Karpas-422 (cell line): ENCODE measurements at places on chromosomes 3 and 15.

GRCh38 chr3:123692671-123693070, 107.8 kb upstream of the HACD2 start:
- DNase-seq: no peak

DNA sequence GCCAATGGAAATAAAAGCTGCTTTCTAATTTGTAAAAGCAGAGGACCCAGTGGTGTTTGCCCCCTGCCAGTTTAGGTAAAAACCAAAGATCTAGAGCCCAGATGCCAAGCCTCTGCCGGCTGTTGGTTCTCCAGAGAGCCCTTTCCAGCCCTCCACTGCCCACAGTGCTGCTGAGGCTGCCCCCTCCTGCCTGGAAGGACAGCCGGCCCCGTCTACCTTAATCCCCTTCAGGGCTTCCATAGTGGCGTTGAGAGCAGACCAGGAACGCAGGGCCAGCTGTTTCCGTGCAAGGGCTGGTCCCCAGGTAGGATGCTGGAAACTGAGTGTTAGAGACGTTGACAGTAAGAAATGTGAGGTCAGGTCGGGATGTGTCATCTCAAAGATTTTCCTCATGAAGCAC, 6.9 kb downstream of the ST8SIA2 start:
- DNase-seq: no peak

GRCh38 chr15:39151545-39151944, 429.3 kb upstream of the THBS1 start:
- DNase-seq: no peak

DNA sequence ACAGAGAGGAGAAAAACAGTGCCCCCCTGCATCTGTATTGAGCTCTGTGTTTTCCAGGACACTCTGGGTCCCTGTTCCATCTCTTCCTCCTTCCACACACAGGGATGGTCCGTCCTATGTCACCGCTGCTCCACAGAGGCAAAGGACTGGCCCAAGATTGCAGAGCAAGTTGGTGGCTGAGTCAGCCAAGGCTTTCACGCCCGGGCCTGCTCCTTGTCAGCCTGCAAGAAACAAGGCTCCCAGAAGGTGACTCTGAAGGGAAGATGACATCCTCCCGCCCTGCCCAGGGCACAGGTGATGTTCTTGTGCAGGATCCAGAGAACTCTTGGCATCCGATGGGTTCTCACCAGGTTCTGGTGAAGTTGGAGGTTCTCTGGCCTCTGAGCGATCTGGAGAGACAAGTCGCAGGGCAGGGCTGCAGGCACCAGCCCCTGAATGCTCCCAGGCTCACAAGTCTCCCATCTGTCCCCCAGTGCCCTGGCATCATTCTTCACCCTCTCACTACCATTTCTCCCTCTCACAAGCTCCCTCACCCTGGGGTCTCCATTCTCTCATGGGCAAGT, 138.6 kb downstream of the MEGF11 start:
- no peak for DNase-seq

- no peak for DNase-seq
Measured at GRCh38 chr3:43618142-43618541, 3.7 kb downstream of the ANO10 start.

GRCh38 chr15:76196269-76197231, 114.7 kb downstream of the ETFA start:
- DNase-seq: no peak

DNA sequence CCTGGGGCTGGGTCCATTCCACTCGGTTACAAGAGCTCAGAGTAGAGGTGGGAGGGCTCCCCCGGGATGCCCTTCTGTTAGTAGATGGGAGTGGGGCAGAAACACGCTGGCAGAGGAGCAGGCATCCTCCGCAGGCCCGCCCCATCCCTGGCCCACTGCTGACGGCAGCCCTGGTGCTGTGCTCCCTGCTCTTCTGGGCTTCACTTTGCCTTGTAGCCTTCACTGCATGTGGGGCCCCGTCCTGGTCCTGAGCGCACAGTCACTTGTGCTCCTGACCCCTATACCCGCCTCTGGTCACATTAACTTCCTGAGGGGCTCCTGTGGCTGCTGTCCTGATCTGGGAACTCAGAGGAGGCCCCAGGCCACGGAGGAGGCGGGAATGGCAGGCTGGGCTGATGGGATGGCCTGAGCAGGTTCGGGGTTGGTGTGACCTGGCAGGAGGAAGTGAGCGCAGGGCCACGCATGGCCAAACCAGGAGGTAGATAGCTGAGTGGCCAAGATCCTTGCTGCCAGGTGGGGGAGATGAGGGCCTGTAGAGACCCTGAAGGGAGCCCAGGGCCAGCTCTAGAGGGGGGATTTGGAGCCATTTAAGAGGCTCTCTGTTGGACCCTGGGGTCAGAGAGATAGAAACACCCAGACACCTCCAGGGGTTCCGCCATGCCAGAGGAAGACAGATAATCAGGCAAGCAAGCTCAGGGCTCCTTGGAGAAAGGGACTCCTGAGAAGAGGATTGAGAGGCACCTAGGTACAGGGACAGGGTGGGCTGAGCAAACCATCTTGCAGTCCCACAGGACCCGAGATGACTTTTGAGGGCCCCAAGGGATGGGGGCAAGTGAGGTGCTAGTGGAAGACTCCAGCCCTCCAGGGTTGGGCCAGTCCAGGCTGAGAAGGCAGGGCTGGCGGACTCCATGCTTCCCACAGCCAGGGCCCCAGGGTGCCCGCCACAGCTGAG, 92.2 kb upstream of the PRR23E start:
- DNase-seq: no peak

DNA sequence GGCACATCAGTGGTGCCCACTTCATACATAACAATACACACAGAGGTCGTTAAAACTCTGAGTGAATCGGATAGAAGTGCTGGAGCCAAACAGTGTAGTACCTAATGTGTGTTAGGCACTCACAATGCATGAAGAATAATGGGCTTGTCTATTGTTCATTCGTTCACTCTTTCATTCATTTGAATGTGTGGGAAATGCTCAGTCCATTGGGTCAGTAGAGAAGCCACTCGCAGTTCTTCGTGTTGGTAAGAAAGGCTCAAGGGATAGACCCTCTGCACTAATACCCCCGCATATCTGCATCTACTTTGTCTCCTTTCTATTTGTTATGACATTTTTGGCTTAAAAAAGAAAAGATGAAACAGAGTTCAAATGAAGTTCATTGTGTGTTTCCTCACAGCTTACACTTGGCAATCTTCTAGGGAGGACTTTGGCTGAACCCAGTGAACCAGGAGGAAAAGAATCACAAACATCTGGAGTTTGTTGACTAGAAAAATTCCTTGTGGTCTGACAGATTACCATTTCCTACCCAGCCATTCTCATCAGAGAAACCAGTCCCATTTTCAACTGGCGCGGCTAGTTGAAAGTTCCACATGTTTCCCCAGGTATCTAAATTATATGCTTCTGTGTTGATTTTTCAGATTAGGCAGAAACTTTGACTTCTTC, 32.8 kb upstream of the MFSD1 start:
- no peak for DNase-seq

GRCh38 chr3:38009807-38010591, 19.4 kb downstream of the VILL start:
- no peak for DNase-seq

DNA sequence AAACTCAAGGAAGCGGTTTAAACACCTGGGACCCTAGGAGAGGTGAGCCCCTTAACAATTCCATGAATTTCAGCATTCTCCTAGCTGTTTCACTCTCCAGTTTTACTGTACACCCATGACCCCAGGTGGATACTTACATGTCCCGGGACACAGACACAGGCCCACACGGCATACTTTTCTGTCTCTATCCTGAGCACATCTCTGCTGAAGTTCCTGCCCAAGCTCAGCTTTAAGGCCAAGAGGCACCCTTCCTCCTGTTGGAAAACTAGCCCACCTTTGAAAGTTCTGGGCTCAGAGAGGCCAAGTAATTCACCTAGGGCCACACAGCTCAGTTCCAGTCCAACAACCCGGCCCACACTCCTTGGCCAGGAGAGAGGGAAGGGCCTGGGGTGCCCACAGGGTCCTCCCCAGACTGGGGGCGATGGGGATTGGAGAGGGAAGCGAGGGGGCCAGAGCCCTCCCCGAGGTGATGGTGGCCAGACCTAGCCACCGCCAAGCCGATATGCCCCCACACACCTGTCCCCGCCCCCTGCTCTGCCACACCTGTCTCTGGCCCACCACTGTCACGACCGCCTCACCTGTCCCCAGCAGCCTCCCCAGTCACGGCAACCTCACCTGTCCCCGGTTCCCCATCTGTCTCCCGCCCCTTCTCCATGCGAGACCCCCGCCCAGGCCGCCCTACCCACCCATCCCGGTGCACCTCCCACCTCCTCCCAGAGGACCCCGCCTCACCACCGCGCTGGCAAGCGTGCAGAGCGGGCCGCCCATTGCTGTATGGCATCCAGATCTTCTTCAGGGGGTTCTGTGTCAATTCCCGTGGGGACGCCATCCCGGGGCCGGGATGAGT, 431 bp downstream of the PFKFB4 start:
- no peak for DNase-seq

DNA sequence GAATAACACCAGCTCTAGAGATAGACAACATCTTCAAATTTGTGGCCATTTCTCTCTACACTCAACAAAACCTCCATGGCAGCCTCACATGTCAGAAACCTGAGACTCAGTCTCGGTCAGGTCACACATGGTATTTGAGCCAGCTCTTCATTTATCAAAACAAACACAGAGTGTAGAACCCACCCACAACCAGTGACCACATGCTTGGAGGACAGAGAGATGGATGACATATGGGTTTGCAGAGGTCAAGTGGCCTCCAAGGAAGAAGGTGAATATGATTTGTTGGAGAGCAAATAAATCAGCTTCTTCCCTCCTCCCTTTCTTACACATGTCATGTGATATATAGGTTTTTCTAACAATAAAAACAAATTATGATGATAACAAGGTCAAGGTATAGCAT, 278.1 kb upstream of the LRTM1 start:
- DNase-seq: no peak

DNA sequence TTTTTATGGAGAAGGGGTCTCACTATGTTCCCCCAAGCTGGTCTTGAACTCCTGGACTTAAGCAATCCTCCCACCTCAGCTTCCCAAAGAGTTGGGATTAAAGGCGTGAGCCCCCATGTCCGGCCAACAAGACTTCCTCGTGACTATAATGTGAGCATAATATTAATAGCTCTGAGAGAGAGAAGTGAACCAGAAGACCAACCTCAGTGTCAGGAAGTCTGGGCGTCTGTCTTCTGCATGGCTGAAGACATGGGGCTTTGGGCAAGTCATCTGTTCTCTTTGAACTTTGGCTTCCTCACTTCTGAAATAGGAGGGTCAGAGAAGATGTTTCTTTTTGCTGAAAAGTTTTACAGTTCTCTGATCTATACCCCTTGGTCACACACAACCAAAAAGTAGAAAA, 92.1 kb downstream of the SLC49A4 start:
- DNase-seq: no peak

DNA sequence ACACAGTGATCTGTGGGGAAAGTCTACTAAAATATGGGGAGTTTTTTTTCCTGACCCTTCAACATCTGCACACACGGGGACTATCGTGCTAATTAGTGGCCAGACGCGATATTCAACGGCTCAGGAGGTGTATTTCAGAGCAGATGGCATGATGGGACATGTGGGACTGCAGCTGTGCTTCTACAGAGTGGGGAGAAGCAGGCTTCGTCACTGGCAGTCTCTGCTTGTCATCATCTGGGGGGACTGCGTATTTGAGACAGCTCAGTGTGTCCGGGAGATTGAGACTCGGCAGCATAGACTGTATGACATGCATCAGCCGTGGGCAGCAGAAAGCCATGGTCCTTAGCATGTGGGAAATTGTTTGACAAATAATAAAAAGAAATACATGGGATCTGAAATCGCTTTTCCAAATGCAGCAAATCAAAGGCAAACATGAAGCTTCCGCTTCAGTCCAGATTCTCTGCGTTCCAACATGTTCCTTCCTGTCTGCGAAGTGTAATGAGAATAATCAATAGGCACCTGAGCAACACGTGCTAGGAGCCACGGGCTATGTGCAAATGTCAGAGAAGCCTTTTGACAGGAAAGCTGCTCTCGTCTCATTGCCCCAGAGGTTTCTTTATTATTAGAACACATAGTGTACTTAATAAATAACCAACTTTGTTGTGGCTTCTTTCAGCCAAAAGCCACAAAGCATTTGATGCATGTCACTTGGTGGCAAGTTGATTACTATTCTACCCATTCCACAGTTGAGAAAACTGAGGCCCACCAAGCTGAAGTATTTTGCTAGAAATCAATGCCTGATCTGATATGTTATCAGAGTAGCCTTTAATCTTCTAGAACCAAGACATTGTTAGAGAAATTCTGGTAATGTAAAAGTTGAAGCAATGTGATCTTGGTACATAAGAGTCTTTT, 276.3 kb downstream of the RYR3 start:
- no peak for DNase-seq

- DNase-seq: no peak
Measured at GRCh38 chr3:9167222-9167621, 82.2 kb downstream of the SRGAP3 start.

- DNase-seq: no peak
Measured at GRCh38 chr3:149018247-149018646, 26.9 kb downstream of the GYG1 start.

GRCh38 chr3:95655363-95655986, 1158.9 kb upstream of the EPHA6 start:
- no peak for DNase-seq

DNA sequence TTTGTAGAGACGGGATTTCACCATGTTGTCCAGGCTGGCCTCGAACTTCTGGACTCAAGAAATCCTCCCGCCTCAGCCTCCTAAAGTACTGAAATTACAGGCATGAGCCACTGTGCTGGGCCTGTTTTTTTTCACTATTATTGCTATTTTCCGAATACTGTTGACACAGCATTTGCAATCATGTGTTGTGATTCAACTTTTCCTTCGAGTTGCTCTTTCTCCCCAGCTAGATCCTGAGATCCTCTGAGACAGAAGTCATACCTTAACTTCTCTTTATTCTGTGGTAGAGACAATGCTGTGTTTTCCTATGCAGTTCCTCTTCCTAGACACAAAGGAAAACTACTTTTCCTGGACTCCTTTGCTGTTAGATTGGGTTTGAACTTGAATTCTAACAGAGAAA, 46.4 kb upstream of the USP3 start:
- DNase-seq: no peak

DNA sequence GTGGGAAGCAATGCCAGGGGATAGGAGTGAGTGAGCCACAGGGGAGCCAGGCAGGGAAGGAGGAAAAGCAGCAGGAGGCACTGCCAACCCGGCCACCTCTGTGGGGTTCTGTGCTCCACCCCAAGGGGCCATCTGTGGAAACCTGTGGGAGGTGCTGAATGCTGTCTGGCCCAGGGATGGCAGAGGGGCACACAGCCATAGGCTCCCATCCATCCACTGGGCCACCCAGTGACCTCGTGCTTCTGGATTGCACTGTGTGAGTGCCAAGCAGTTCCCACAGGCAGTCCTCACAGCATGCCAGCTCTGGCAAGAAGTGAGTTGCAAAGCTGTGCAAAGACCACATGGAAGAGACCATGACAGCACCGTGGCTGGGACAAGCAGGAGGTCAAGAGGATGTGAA, 27.5 kb downstream of the DNAJB8 start:
- DNase-seq: no peak

GRCh38 chr3:127002195-127003174, 19.6 kb downstream of the PLXNA1 start:
- DNase-seq: no peak
